ENCODE measurements at places on chromosomes 4 and X.

- no peak for DNase-seq
Measured at GRCh38 chrX:43682726-43683125, 26.6 kb downstream of the MAOA start.

GRCh38 chr4:74426101-74426500 is 18.8 kb upstream of the AREG start:
- DNase-seq: no peak

GRCh38 chr4:183177001-183177400 is 77.9 kb downstream of the WWC2 start:
- no peak for DNase-seq

DNA sequence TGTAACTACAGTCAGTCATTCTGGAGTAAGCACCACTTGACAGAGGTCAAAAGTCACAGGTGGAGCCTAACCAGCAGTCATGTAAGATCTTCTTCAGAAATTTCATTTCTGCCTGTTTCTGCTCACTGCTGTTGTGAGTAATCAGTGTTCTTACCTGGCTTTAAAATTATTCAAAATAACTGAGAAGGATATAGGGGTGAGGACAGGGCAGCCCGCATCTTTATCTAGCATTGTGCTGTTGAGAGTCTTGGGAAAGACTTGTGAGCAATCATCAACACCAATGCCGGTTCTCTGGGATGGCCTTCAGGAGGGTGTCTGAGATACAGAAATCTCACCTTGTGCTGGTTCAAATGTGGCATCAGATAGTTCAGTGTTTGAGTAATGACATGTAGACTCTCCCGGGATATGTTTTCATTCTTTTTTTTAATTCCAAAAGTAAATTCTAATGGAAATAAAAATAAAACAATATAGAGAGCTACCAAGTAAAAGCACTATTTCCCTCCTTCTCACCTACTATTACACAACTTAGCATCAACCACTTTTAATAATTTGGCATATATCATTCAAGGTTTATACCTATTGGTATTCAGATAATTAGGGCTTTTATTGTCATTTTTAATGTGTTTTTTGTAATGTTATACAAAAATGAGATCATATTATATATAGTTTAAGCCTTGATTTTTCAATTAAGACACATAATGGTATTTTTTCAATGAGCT is 37.1 kb downstream of the AREG start:
- DNase-seq: no peak

DNA sequence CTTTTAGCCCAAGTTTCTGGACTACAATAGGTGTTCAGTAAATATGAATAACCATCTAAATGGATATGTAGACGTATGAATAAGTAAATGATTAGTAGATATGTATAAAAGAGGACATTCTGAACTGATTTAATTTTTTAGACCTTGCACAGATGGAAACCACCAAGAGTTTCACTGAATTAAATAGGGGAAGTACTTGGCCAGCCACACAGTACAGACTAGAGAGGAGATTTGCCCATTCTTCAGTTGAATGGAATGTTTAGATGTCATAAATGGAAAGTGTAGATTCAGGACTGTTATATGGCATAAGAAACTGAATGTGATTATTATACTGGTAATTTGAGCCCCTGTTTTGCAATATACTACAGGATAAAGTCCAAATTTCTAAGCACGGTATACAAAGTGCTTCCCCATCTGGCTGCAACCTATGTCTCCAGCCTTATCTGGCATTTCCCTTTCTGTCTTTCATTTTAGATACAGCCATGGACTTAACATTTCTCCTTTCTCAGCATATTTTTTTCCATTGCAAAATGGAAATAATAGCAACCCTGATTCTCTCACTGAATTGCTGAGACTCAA is 137.8 kb upstream of the HS3ST1 start:
- no peak for DNase-seq

DNA sequence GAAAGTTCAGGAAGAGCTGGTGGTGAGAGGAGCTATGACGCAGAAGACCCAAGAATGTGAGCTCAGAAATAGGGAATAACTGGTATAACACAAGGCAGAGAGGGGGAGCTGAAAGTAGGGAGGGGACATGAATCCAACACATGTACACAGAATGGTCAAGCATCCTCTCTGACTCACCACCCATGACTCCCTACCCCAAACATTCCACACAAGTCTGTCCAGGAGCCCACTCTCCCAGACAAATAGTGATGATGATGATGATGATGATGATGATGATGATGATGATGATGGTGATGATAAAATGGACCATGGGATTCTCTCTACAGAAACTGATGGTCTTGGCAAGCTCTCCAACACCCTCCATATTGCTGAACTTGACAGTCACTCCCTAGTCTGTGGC is 46.4 kb downstream of the NAT8L start:
- DNase-seq: no peak

DNA sequence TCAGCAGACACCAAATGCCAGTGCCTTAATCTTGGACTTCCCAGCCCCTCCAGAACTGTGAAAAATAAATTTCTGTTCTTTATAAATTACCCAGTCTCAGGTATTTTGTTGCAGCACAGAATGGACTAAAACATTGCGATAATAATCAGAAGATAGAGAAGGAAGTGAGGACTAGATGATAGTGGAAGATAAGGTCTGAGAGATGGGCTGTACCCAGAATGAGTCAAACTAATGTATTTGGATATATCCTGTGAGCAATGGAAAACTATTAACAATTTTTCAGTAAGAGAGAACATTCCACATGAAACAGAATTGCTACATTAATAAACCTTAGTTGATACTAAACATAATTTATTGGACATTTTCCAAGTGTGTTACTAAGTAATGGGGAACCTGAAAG is 93.3 kb downstream of the FANCB start:
- DNase-seq: no peak

GRCh38 chrX:25659317-25659716 is 478.8 kb upstream of the MAGEB18 start:
- DNase-seq: no peak

GRCh38 chrX:150477371-150477770 is 91.0 kb upstream of the MTM1 start:
- DNase-seq: no peak

- no peak for DNase-seq
Measured at GRCh38 chrX:74814681-74815080, 110.6 kb downstream of the NEXMIF start.

DNA sequence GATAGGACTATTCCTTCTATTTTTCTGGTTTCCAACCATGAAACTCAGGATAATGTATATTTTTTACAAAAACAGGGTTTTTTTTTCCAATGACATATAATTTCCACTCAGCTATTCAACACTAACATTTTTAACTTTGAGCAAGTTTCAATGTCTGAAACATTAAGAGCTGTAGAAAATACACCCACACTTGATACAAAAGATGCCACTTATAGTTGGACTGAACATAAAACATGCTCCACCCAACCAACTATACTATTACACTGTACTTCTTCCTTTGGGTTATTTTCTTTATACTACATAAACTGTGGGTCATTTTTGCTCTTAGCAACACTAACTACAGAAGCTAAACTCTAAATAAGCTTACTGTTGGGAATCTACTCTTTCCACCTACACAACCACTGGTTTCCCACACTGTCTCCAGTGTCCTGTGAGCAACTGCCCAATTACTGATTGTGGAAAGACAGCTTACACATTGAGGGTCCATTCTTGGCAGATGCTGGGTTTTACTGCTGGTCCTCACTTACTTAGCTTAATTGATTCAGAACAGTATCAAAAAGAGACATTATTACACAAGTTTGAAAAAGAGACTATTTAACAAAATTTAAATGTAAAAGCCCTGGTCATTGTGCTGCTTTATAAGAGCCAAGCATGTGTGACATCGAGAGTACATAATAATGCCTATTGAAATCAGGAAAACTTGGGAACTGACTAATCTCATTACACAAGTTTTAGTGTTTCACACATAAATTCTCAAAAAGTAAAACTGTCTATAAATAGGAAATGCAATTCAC is 6.3 kb downstream of the AMMECR1 start:
- no peak for DNase-seq

DNA sequence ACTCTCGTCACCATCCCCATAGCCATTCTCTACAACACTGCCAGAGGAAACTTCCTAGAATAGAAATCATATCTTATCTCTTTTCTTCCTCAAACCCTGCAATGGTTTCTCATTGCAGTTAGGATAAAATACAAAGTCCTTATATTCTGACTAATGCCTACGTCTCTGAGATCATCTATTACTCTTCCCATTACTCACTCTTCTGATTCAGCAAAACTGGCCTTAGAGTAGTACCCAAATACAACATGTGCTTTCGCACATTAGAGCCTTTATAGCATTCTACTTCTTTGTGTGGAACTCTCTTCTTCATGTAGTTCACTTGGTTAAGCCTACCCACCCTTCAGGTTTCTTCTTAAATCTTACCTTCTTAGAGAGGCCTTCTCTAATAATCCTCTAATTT is 28.0 kb downstream of the LHFPL1 start:
- no peak for DNase-seq

DNA sequence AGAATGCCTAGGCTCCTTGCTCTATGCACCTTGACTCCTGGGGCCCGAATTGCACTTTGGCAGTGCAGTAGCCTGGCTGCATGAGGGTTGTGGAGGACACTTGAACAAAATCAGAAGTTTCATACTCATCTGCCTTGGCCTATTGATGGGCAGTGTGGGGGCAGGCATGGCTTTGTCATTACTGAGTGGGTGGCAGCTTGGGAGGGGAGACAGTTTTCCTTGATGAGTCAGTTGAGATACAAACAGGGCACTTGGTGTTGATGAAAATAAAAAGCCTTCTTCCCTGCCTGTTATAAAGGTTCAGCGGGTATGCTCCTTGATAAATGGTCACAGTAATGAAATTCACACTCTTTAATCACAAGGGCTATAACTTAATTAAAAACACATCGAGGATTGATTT is 126.8 kb upstream of the MAMLD1 start:
- no peak for DNase-seq

Measured in hypothalamus (tissue), 51 donors.